SK-N-DZ (cell line): ENCODE measurements at places on chromosomes 12 and 14.
A peak's percentile ranks its signal among the peaks of the same experiment; 100 is the strongest.

GRCh38 chr14:106788534-106788933, 1262.2 kb downstream of the TMEM121 start:
- no peak for DNase-seq

GRCh38 chr12:30978639-30979038, 52.1 kb downstream of the TSPAN11 start:
- DNase-seq, result no peak

- no peak for DNase-seq
Measured at GRCh38 chr14:105142651-105143450, 25.7 kb downstream of the JAG2 start.

GRCh38 chr12:117607778-117608177, 246.4 kb upstream of the NOS1 start:
- DNase-seq, result no peak

- no peak for DNase-seq
Measured at GRCh38 chr12:103820361-103820760, 20.7 kb downstream of the NT5DC3 start.

- DNase-seq, result no peak
Measured at GRCh38 chr12:43969882-43970281, 134.0 kb downstream of the TMEM117 start.

- DNase-seq, result no peak
Measured at GRCh38 chr12:106291342-106291741, 11.2 kb upstream of the TCP11L2 start.

DNA sequence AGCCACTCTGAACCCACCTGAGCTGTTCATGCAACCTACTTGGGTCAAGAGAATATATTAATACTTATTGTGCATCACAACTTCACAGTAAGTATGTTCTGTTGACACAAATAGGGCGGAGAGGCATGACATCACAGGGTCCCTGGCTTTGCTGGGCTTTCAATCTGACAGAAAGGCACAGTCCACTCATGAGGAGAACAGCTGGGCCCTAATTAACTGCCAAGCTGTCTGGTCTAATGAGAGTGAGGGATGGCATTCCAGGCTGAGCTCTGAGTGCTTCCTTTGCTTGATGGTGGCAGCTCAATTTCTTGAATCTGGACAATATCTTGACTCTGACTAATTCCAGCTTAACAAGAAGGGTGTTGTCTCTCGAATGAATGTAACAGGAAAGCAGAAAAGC, 2.0 kb downstream of the EFCAB11 start:
- peak; percentile 34 for DNase-seq

DNA sequence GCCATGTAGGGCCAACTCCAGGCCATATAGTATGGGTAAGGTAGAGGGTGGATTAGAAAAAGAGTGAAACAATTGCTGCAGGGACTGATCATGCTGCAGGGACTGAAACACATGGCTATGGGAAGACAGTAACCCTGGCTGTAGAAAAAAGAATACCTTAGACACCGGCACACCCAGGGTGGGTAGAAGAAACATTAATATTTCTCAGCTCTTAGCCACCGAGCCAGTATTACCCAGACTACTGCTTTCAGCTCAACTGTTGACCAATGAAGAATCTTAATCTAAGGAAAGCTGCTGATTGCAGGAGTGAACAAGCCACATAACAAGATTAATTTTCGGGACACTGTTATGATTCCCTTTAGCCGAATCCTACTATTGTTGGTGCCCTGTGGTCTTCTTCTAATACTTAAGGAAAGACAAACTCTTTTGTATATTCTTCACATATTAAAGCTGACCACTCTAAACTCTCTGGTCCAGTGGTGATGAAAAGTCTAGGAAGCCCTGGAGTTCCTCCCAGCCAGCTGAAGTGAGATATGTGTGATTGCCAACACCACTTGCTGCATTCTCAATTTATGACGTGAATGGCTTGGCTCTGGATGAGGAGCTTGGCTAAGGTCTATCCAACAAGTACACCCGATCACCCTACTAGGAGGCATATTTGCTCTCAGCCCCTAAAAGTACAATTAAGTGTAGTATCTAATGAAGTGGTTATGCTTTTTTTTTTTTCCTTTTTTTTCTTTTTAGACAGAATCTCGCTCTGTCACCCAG, 69.2 kb downstream of the NOVA1 start:
- no peak for DNase-seq

- no peak for DNase-seq
Measured at GRCh38 chr14:65565948-65566347, 153.4 kb downstream of the FUT8 start.

GRCh38 chr12:49111206-49111605, 559 bp upstream of the LMBR1L start:
- no peak for DNase-seq

DNA sequence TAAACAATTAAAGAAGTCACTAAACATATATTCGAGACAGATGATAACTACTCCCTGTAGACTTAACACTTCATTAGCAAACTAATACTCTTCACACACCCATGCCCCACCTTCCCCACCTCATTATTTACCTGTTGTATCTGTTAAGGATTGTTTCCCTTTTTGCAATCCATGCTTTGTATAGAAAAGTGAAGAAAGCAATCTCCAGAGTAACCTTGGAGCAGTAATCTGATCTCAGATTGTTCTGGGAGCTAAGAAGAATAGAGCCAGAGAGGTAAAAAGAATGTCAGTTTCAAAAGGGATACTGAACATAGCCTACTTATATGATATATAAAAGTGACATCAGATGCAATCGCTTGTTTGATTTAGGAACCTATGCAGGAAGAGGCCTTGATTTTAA, 37.4 kb downstream of the PLEKHA5 start:
- DNase-seq, result no peak

- DNase-seq, result no peak
Measured at GRCh38 chr12:109464642-109465351, 12.3 kb downstream of the KCTD10 start.

GRCh38 chr14:102362084-102362483, 606 bp downstream of the CINP start:
- DNase-seq, result no peak

DNA sequence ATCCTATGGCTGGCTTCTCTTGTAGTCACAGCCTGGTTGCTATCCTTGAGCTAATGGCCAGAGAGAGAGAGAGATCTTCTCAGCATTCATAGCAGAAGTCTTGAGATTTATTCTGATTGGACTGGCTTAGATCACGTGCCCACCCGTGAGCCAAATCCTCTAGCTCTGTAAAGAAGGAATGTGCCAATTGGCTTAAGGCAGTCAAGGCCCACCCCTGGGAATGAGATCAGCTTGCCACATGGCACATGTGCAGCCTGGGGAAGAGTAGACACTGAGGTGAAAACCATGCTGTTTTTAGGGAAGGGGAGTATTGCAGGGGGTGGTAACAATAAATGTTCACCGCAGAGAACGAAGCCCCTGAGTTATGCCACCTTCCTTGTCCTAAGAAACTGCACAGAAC, 36.3 kb downstream of the PLEKHG7 start:
- DNase-seq, result peak; percentile 41
